Stimulated activated CD8-positive, alpha-beta memory T cell treated with anti-CD3 and anti-CD28 coated beads, Interleukin-15, amount 100 ng/mL, for 48 hours (primary cell): ENCODE measurements at places on chromosomes 2 and 18.

DNA sequence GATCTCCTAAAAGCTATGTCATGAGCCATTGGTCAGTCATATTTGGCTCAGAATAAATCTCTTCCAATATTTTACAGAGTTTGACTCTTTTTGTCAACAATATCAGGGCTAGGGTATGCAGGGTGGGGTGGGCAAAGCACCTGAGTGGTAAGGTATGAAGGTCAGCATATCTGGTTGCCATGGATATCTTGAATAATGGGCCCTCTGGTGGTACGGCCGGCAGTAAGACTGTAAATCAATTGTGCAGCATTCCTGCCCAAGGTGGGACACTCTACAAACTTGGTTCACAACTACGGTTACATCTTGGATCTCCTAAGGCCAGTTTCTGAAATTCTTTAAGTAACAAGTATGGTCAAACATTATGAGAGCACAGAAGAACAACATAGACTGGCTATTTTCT is 119.6 kb downstream of the SPOPL start:
- no peak for DNase-seq

- DNase-seq: no peak
These were observed 156.2 kb downstream of the HRH4 start for GRCh38 chr18:24616653-24617052.

DNA sequence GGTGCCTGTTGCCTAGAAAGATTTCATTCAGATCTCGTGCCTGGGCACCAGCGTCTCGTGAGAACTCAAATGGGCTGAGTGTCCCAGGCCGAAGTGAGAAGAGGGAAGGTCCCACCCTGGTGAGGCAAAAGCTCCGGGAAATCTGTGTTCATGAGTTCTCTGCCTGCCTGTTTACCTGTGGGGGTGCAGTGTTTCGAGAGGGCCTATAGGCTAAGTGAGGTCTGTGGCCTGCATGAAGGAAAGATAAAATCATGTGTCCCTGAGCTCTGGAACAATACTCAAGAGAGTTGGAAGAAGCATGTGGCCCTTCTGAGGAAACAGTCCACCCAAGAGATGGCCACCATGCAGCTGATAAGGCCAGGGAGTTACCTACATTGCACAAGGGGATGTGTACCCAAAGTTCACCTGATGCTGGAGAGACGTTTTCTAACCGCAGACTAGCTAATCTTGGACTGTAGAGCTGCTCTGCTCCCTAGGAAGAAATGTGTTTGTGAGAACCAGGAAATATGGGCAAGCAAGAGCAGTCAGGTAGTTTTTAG is 63.5 kb upstream of the ST3GAL5 start:
- no peak for DNase-seq

DNA sequence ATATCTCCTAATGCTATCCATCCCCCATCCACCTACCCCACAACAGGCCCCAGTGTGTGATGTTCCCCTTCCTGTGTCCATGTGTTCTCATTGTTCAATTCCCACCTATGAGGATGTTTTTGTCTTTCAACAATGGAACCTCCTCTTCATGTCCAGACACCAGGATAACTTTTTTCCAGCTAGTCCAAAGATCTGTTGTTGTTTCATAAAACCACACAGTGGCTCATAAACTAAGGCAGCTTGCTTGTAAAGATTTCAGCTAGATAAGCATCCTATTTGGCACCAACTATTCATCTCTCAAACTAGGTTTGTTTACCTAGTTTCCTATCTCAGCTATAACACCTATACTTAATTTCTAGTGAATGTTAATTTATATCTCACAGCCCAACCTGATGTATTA is 937.7 kb downstream of the TRIB2 start:
- no peak for DNase-seq

- DNase-seq: no peak
These were observed 60.3 kb downstream of the STEAP3 start for GRCh38 chr2:119283873-119284331.

GRCh38 chr2:102686479-102687439 is 67.4 kb downstream of the SLC9A2 start:
- DNase-seq: no peak

GRCh38 chr2:238228700-238229099 is 11.1 kb downstream of the HES6 start:
- no peak for DNase-seq

GRCh38 chr2:128686881-128687555 is 368.4 kb upstream of the HS6ST1 start:
- no peak for DNase-seq

DNA sequence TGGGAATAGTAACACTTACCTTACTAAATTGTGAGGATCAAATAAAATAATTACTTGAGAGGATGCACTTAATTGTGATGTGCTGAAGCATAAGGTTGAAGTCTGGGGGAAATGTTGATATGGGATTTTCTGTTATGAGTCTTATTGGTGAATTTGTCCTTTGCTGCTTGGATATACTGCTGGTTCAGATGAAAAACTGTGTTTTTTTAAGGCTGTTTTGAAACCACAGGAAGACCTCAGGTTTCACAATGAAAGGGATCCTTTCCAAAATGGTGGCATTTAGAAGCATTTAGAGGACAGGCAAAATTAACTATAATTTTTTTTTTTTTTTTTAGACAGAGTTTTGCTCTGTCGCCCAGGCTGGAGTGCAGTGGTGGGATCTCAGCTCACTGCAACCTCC is 34.9 kb downstream of the SPATS2L start:
- no peak for DNase-seq

GRCh38 chr2:57848723-57849122 is 197.9 kb upstream of the VRK2 start:
- DNase-seq: no peak

DNA sequence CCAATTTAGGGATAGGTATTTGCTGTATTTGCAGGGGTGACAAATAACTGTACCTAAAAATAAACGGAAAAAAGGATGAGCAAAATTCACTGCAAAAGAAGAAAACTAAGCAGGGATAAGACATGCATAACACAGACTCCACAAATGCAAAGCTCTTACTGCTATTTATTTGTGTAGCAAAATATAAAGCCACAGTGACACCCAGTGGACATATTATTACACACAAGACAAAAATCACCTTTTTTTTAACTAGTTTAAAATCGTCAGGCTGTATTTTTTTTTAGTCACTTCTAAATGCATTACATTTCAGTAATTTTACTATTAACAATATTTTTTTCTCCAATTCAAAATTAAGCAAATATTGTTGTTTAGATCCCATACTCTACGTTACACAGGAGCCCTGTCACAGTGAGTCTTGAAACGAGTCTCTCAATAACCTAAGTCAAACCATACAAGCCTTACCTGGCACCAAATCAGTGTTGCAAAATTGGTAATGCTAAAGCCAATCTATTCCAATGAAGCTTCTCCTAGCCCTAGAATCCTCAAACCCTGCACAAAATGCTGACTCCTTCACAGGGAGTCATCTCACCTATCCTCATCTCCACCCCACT is 23.7 kb downstream of the METTL4 start:
- DNase-seq: no peak

DNA sequence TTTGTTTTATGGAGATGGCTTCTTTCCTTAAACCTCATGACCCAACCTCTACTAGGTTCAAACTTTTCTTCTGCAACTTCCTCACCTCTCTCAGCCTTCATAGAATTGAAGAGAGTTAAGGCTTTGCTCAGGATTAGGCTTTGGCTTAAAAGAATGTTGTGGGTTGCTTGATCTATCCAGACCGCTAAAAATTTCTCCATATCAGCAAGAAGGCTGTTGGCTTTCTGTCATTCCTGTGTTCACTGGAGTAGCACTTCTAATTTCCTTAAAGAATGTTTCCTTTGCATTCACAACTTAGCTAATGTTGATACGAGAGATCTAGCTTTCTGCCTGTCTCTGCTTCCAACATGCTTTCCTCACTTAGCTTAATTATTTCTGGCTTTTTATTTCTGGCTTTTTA is 58.1 kb upstream of the KYNU start:
- no peak for DNase-seq

- DNase-seq: no peak
These were observed 115.9 kb upstream of the TWIST2 start for GRCh38 chr2:238731961-238732360.

DNA sequence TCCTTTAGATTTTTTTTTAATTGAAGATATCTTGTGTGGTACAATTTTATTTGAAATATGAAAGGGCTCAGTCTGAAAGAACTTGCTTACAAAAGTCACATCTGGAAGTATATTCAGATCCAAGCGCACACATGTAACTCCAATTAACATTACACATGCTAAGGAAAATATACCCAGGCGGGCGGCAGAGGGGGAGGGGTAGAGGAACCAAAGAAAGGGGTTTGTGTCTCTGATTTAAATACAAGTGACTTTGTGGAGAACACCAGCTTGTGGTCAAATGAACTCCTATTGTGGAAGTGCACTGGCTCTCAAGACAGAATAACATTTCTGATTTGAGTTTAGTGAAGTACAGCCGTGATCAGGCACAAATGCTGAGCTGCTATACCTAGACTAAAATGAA is 280.2 kb upstream of the SOX11 start:
- no peak for DNase-seq

- no peak for DNase-seq
These were observed 95.2 kb downstream of the TRIB2 start for GRCh38 chr2:12811916-12812315.

DNA sequence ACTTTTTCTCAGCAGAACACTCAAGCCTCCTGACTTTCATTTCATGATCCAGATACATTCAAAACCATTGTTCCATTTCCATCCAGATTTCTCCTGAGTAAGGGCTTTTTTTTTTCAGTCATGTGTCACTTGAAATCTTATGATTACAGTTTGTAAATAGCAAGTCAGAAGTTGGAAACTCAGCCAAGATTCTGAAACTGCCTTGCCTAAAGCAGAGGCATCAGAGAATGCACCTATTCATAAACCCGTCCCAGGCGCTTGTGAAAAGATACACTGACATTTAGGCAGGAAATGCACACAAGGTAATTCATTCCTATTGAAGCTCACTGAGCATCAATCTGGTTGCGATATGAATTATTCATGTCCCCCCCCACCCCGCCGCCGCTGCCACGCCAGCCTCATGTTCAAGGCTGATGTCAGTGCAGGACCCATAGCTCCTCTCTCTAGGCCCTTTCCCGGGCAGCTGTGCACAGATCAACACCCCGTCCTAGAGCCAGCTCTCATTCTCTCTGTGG is 30.4 kb upstream of the MGAT4A start:
- peak; percentile 54 for DNase-seq

DNA sequence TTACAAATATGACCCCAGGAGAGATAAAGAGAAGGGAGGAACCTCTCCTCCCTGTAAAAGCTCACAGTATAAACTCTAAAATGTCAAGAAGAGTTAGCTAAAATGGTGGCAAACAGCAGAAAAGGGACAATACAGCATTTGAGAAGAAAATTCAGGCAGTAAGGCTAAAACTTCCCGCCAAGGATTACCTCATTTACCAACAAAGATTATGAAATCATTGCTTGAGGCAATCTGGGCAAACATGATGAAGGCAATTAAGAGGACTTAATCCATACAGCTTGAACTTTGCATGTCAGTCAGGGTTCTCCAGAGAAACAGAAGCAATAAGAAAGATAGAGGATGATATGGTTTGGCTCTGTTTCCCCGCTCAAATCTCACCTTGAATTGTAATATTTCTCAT is 81.4 kb downstream of the CMPK2 start:
- DNase-seq: no peak

- DNase-seq: no peak
These were observed 81.4 kb upstream of the PKDCC start for GRCh38 chr2:41966431-41966893.

GRCh38 chr2:64298161-64298560 is 153.9 kb upstream of the PELI1 start:
- DNase-seq: no peak

- DNase-seq: no peak
These were observed 44.7 kb upstream of the KIDINS220 start for GRCh38 chr2:8882094-8882493.

DNA sequence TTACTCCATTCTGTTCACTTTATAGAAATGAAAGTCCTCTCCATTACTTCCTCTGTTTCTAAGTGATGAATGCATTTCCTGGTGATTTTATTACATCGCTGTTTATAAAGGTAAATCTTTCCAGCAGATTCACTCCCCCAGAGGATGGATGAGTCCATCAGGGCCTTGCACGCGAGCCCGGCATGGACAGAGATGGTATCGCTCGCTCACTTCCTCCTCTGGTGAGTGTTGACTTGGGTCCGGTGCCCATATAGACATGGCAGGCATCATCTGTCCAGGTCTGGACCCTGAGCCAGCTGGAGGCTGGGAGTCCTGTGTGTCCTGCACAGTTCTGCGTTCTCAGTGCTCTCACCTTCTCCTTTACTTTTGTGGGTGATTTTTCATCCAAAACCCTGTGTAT is 733.6 kb upstream of the SALL3 start:
- no peak for DNase-seq

DNA sequence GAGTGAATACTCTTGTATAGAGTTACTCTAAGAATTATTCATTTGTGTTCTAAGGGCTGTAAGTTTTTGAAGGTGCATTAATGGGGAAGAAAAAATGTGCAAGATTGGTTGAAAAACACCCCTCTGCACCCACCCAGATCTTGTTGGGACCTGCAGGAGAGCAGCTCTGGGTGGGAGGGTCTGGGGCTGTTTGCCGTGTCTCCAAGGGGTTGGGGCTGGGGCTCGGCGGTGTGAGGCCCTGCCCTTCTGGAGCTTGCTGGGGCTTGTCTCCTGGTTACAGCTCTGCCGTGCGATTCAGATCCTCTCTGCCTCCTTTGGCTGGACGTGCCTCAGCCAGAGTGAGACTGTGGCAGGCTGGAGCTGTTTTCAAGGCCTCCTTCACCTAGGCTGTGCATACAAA is 26.1 kb downstream of the IGFBP2 start:
- no peak for DNase-seq
